HCEC 1CT (cell line): ENCODE measurements at places on chromosomes 4 and X.

- DNase-seq = no peak
Measured at GRCh38 chr4:52425751-52426326, 233.3 kb downstream of the USP46 start.

GRCh38 chrX:37371578-37371991 is 22.4 kb downstream of the PRRG1 start:
- no peak for DNase-seq

GRCh38 chrX:106891762-106892460 is 11.2 kb downstream of the RIPPLY1 start:
- no peak for DNase-seq

- peak; percentile 68 for DNase-seq
Measured at GRCh38 chr4:107862658-107863057, 37.9 kb downstream of the SGMS2 start.

GRCh38 chrX:22366166-22366702 is 93.5 kb downstream of the CBLL2 start:
- DNase-seq = no peak

- DNase-seq = no peak
Measured at GRCh38 chr4:2924765-2925301, 38.4 kb downstream of the NOP14 start.
